ENCODE measurements at places on chromosomes 3 and 15. TPM values are rescaled to one million over a fixed set of nuclear protein-coding genes. Genes with fewer than 3 reads are reported as not detected.

Gene GCSAM
- total RNA-seq: 14.2 TPM

Gene XPC
- 65.0 TPM for total RNA-seq

Gene NRROS
- total RNA-seq: 15.1 TPM

Gene PRSS50
- not detected for total RNA-seq

Gene CLDN18
- total RNA-seq: not detected

Gene IL17RE
- 10.1 TPM for total RNA-seq

Gene CCR9
- 4.0 TPM for total RNA-seq

Gene CYP1A1
- not detected for total RNA-seq

Data from T-helper 17 cell (primary cell).